ENCODE measurements at places on chromosomes 1 and 21.

GRCh38 chr1:98027103-98027705 lies 106.4 kb upstream of the DPYD start:
- DNase-seq: no peak

DNA sequence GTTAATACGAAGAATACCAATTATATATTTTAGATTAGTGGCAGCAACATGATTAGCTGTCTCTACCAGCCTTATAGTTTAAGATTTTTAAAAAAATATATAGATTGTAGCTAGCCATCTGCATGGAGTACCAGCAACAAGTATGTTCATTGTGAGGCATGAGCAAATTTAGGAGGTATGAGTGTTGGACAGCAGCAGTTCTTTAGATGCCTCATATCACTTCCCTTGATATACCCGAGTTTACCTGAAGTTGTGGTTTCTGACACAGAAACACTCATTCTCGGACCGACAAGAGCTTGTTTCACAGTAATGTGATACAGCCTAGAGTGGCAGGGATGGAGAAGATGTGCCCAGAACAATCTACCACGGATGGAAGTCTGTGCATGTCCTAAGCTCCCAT lies 69.1 kb downstream of the RGS18 start:
- DNase-seq: no peak

DNA sequence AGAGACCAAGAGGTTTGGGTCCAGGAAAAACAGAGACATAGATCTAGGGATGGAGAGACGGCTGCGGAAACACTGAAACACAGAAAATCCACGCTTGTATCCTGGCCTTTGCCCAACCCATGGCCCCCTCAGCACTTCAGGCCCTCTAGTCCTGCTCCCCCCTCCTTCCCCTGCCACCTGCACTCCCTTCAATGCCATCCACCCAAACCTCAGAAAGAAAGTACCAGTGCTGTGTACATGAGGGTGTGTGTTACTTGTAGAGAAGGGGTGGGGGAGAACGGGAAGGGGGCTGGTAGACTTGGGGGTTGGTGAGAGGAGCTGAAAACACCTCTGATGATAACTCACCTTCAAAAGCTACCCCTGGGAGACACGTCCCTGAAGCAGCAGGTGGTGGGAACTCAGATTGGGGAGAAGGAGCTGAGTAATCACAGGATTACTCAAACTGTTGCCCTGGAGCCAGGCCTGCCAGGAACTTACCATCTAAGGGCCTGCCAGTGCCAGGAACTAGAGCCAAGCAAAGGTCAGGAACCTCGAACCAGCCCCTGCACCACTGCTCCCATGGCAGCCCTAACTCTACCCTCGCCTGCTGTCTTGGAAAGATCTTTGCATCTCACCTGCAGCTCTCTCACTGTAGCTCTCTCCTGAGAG lies 11.5 kb downstream of the RORC start:
- DNase-seq: no peak

DNA sequence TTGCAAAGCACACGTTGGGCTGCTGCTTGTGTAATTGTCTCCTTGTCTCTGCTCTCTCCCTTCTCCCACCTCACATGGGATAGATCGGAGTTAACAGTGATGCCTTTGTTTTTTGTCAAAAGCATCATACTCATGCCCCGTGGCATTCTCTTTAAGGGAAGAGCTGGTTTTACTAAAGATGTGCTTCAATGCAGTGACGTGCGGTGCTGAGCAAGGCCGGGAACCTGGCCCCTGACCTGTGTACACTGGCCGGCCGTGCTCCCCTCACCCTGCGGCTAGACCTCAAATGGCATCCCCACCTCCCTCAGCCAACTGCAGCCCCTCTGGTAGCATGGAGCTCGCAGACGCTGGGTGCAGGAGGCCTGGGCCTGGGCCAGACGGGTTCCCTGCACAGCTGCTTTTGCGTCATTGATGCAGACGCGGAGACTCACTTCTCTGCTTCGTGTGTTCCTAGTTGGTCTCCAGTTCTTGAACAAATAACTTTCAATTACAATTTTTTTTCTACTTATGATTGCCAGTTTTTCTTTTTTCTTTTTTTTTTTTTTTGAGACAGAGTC lies 19.9 kb downstream of the AGPAT3 start:
- DNase-seq: peak; percentile 51

DNA sequence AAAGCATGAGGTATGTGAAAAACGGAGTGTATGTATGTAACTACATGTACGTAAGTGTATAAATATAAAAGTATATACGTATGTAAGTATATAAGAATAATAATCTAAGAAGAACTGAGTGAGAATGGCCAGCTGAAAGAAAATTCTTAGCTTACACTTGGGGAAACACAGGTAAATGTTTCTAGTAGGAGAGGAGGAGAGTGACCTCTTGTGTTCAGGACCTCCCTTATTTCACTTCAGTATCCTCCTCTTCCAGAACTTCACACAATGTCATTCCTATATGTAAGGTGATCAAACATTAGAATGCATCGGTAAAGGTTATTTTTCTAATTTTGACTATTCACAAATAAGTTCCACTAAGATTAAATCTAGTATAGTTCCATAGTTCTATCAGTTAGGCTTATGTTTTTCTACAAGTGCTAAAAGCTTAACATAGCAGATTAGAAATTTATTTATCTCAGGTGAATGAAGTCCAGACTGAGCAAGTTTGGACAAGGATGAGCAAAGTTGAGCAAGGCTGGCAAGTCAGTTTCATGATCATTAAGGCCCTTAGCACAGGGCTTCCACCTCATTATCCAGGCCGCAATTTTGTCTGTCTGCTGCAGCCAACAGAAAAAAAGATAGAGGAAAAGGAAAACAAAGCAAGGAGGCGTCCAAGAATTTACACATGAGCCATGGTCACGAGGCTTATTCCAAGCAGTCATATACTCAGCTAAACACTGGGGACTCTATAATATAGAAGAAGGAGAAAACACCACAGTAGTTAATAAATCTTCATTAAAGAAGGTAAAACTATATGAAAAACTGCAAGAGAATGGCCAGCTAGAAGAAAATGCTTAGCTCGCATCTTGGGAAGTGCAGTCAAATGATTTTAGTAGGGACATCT lies 7.1 kb upstream of the MROH9 start:
- no peak for DNase-seq

DNA sequence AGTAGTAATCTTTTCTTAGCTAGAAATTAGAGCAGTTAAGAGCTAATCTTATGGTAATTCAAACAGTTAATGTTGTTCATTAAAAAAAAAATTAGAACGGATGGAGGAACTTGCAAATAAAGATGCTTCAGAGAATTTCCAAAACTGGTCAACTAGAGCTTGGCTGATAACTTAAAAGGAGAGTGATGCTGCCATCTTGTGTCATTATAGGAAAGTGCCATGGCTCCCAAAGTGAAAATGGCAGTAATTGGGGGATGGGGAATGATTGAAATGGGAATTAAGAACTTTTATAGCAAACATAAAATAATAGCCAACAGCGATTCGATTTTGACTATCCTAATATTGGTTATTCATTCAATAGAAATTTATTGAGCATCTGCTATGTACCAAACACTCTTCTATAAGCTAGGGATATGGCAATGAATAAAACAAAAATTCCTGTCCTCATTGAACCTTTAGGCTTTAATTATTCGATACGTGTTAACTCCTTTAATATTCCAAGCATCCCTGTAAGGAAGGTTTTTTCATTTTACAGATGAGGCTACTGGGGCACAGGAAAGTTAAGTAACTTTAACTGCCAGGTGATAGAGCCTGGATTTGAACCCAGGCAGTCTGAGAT lies 5.7 kb upstream of the PLPP3 start:
- peak; percentile 70 for DNase-seq

DNA sequence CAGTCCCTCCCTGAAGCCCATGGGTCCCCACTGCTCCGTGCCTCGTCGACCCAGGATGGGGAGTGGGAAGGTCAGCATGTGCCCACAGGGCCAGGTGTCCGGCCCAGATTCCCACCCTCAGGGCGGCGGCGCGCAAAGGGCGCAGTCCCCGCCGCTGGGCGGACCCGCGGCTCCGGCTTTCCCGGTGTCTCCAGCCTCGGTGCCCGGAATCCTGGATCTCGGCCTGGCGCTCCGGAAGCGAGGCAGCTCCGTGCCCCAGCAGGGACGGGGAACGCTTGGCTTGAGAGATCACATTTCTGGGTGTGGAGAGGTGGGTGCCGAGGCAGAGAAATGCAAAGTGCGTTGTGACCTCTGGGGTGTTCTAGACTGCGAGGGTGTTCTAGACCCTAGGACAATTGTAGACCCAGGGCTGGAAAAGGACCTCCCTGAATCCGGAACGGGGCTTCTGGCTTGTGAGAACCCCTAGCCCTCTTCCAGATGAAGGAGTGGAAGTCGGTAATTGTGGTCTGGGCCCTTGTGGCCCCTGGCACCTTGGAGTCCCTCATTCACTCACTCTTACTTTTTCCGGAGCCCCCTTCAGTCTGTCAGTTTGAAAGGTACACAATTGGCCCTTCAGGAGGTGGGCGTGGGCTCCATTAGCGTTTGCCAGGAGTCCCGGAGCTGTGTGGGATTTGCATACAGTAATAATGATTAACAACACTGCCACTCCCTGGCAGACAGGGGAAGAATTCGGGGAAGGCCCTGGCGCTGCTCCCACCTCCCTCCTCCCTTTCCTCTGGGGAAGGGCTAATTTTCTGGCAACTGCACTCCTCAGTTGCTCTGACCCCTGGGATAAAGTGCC lies 1.6 kb upstream of the KCND3 start:
- peak; percentile 96 for DNase-seq

DNA sequence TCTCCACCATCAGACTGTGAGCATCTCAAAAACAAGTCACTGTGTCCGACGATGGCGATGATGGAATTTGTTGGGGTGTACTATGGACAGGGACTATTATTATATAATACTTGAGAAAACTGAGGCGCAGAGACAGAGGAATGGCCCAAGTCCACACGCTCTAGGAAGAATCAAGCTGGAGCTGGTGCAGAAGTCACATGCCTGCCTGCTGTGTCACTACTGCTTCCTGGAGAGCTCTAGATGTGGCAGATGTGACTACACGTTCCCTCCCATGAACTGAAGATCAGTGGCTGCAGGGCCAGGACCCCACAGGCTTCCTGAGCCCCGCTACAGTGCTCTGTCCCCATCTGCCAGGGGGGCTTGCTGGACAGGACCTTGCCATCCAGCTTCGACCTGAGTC lies 56.9 kb downstream of the TRABD2B start:
- DNase-seq: no peak

- no peak for DNase-seq
These were observed 4.6 kb downstream of the RCC1 start for GRCh38 chr1:28510273-28510969.

Measured in NCI-H526 (cell line).